Stimulated activated naive CD8-positive, alpha-beta T cell treated with anti-CD3 and anti-CD28 coated beads, Interleukin-15, Interleukin-2, amounts not matched to agents 100 U/mL and 50 U/mL, for 24 hours (primary cell): ENCODE measurements at places on chromosomes 5 and 9.

- no peak for DNase-seq
Measured at GRCh38 chr9:30722065-30722464, 1662.4 kb upstream of the ACO1 start.

DNA sequence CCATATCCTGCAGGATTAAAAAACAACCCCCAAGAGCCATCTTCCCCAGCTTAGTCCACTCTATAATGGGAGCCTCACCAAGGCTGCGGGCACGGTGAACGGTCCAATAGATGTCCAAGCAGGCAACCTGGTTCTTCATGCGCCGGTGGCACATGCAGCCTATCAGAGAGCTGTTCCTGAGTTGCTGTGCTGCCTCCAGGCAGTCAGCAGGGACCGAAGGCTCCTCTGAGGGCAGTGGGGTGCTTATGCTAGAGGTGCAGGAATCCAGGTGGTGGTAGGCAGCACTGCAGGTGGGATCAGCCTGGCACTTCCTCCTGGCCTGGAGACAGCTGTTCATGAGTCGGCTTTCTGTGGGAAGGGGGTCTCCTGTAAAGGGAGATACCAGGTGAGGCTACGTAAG, 10.2 kb downstream of the GFRA3 start:
- DNase-seq: no peak

DNA sequence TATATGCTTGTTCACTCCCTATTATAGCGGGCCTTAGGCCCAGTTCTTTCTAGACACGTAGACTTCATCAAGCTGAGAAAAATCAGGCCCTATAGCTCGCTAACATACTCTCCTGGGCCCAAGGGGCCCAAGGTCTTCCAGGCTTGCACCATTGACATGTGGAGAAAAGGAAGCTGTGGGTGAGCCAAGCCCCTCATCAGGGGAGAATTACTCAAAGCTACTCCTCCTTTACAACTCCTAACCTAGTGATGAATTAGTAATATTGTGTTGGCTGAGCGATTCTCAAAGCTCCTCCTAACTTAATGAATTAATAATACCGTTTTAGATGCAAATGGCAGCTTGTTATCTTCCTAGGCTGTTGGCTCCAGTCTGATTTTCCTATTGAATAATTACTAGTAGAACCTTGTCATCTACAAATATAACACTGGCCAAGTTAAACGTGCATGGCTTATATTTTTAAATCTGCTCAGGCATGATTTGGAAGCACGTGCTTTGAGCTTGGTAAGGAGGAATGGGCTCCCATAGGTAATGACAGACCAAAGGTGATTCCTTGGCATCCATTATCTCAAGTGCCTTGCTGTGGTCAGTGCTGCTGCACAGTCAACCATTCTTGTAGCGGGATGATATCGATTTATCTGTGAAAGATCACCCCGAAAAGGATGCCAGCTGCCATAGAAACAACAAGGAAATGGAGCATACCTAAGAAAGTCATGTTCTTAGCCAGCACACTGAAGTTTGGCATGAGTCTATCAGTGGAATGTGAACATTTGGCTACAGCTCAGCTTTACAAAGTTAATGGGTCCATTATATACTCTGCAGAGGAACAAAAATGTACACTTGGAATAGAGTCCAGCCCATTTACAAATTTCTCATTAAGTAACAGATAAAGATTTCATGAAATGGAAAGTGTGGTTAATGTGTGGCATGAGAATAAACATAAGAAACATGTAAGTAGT, 23.8 kb downstream of the LVRN start:
- no peak for DNase-seq

DNA sequence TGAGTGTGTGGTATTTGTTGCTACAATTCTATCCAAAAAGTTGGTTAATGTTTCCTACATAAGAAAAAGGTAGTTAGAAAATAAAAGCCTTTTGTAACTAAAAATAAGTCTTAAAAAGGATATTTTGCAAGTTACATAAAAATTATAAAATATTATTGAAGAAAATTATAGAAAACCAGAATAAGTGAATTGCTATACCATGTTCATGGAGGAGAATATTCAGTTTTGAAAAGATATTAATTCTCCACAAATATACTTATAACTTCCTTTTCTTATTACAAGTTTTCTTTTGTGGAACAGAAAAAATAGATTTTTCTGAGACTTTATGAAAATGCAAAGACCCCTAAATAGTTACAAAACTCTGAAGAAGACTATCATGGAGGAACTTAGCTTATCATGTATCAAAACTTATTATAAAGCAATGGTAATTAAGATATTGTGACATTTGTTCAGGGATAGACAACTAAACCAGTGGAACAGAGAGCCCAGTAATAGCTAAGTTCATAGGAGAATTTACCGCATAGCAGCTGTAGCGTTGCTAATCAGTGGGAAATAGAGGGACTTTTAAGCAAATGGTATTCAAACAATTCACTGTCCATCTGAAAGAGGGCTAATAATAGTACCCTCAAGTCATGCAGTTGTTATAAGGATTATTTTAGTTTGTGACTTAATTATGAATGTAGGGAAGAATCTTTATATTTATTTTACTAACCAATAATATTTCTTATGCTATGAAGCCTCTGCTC, 515.2 kb upstream of the ZNF608 start:
- DNase-seq: no peak

- DNase-seq: no peak
Measured at GRCh38 chr9:72788966-72789735, 163.7 kb downstream of the ALDH1A1 start.

DNA sequence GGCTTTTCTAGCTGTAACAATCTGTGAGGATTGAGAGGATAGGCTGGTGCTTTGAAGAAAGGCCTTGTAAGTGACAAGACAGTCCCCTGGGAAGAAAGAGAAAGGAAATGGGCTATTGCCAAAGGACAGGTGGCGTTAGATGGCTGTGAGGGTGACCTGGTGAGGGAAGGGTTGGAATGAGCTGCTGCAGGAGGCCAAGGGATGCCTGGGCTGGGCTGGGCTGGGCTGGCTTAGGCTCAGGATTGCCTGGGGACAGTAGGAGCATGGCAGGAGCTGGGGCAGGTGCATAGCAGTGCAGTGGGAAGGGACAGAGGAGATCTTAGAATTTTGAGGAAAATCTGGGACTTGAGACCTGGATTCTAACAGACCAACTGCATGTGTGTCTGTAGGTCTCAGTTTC, 9.7 kb upstream of the MYOZ3 start:
- DNase-seq: no peak

- no peak for DNase-seq
Measured at GRCh38 chr5:172626031-172626581, 15.0 kb upstream of the NEURL1B start.

- no peak for DNase-seq
Measured at GRCh38 chr9:20804489-20805250, 120.6 kb downstream of the FOCAD start.

DNA sequence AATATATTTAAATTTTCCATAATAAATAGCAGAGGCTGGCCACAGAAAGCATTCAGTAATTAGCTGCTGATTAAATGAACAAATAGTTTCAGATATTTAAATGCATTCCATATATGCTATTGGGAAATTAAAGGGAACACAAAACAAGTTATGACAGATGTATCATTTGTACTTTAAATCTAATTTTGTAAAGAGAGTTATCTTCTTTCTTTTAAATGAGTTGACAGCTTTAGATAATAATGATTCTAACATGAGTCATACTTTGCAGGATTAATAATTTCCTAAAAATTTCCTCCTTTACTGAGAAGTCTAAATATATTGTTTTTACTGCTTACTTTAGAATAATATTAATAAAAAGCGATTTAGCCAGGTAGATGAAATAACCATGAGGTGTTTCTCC, 320.1 kb downstream of the ADAMTS6 start:
- no peak for DNase-seq

GRCh38 chr5:54835647-54836046, 149.7 kb downstream of the ESM1 start:
- no peak for DNase-seq

DNA sequence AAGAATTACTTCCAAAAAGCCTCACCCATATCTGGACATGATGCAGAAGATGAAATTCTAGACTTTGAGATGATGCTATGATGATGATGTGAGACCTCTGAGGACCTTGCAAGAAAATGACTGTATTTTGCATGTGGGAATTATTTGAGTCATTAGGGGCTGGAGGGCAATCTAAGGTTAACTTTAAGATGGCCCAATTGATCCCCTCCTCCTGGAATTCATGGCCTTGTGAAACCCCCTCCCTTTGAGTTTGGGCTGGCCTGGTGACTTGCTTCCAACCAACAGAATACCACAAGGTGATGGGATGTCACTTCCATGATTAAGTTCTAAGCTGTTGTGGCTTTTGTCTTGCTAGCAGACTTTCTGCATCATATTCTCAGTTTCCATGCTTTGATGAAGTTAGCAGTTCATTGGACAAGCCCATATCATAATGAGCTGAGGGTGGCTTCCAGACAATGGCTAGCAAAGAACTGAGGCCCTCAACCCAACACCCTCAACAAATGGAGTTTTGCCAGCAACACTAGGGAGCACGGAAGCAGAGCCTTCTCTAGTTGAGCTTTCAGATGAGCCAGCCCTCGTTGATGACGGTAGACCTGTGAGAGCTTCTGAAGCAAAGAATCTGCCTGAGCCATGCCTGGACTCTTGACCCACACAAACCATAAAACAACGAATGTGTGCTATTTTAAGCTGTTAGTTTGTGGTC, 7.4 kb upstream of the AMACR start:
- DNase-seq: no peak

- no peak for DNase-seq
Measured at GRCh38 chr9:75200892-75201470, 112.7 kb downstream of the OSTF1 start.

DNA sequence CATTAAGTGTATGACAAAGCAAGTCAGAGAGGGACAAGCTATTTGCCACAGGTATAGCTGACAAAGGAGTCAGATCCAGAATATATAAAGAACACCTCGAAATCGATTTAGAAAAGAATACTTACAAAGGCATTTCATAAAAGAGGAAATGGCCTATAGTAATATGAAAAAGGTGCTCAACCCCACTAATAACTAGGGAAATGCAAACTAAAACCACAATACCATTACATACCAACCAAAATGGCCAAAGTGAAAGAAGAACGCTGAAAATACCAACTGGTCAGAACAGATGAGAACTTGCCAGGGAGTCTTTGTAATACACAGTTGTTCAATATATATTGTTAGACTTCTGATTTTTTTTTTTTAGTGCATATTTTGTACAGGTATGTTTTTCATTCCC, 152.9 kb downstream of the CDC42SE2 start:
- DNase-seq: no peak

GRCh38 chr5:69451941-69452647, 37.2 kb downstream of the MARVELD2 start:
- no peak for DNase-seq

GRCh38 chr5:32143617-32144377, 30.3 kb downstream of the GOLPH3 start:
- DNase-seq: no peak

DNA sequence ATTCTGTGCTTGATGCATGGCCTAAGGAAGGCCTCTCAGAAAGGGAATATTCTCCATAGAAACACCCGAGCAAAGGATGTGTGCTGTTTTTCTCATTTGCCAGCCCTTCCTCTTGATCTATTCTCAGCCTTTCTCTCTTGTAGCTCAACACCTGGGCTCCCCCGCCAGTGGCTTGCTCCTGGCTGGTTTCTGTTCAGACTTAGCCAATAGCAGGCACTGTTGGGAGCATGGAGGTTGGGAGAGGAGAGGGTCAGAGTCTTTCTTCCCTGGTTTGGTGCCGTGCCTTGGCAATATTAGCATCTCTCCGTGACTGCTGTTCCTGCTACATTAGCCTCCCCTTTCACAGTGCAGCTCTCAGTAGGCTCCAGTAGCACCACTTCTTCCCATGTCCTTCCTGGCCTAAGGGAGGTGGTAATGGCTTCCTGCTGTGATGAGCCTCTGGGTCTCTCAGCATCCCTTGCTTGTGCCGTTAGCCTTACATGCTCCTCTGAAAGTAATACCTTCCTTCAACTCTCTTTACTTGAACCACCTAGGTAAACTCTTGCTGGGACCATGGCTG, 269.7 kb upstream of the GAS1 start:
- no peak for DNase-seq

GRCh38 chr9:92245005-92245797, 48.3 kb downstream of the IARS1 start:
- DNase-seq: no peak

GRCh38 chr5:142670804-142671203, 15.1 kb downstream of the FGF1 start:
- DNase-seq: no peak

DNA sequence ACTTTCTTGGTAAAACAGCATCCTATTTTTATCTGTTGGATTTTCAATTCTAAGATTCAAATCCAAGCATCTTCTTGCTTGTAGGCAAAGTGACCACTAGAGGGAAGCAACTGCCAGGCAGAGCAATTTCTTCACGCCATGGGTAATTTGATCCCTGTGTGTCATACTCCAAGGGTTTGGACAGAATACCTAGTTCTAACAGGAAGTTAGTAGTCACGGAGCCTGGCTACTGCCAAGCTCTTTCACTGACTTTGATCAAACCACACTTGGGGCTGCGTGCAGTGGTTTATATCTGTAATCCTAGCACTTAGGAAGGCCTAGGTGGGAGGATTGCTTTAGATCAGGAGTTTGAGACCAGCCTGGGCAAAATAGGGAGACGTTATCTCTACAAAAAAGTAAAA, 473.6 kb upstream of the TNC start:
- no peak for DNase-seq

DNA sequence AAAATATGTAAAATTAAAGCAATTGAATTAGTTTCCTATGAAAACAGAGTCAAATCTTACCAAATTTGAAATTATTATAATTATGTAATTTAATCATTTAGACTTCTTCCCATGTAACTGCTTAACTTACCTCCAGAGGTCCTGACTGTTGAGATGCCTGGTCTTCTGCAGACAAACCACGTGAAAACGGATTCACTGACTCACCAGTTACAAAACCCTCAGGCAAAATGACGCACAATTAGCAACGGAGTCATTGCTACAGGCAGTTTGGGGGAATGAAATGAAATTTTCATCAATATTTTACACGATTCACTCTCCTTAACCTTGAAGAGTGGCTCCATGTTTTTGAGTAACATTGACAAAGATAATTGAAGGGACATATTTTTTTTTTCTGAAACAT, 460.8 kb downstream of the MTRR start:
- no peak for DNase-seq

GRCh38 chr9:113356686-113357292, 7.4 kb downstream of the BSPRY start:
- DNase-seq: no peak

GRCh38 chr9:17342696-17343095, 207.9 kb downstream of the CNTLN start:
- DNase-seq: no peak

DNA sequence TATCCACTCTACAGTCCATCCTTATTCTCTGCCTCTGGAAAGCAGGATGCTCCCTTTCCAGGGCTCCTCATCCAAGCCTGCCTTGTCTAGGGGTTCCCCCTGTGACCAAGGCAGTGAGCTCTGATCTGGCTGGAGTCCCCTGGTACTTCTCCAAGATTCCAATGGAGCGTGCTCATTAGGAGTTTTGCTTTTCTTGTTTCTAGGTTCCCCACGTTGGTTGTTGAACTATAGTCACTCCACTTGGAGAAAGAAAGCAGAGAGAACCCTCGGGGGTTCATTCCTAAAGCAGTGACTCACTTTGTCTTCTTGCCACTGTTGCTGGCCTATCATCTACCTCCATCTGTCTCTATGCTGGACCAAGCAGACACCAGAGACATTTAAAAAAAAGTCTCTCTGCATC, 192.6 kb downstream of the TLE4 start:
- DNase-seq: no peak
